RWPE1 (cell line): ENCODE measurements at places on chromosomes 5 and 9.
A peak's percentile ranks its signal among the peaks of the same experiment; 100 is the strongest.

- DNase-seq, result no peak
Observed at GRCh38 chr9:101027733-101028345, 688 bp upstream of the PLPPR1 start.

GRCh38 chr5:6311568-6312501 is 66.5 kb downstream of the MED10 start:
- DNase-seq, result no peak

DNA sequence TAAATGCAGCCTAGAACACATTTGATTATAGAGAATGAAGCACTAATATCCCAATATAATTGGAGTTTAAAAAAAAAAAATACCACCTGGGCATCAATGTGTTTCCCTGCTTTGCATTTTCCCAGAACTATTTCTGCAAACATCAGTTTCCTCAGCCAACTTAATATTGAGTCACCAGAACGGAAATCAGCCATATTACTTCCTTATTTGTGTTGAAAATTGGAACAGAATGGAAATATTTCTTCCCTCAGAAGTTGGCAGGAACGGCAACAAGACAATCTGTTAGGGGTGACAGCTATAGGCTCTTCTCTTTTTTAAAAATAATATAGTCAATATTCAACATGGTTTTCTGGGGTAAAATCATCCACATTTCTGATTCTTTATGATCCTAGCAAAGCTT is 4.0 kb downstream of the MFAP3 start:
- no peak for DNase-seq

- DNase-seq, result peak; percentile 36
Observed at GRCh38 chr9:79028101-79028500, 543.7 kb upstream of the TLE4 start.

DNA sequence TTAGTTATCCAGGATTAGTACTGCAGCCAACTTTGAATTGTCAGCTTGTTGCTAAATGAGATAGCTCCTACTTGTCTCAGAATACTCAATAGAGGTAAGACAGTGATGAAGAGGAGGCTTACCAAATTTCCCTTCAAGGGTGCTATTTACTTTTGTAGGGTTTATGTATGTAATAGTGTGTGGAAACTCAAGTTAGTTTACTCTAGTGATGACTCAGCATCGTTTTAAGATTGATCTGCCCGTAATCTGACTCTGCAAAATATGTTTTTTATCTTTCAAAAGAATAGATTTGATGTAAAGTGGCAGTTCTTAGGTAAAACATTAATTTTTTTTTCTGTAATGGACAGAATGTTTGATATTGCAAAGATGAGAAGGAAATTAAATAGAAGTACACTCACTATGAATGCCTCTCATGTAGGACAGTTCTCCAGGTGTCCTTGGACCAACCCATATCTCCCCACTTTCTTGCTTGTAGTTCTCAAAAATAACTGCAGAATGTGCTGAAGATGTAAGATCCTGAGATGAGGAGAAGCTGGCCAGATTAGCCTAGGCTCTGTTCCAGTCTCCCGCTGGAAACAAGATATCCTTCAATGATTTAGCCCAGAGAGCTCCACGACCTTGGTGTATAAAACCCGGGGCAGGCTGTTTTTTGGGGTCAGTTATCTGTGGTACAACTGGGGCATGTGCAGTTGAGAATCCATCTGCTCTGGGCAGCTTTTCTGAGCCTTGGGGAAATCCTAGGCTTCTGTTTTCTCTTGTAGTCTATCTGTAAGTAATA is 24.4 kb upstream of the MROH2B start:
- DNase-seq, result no peak

DNA sequence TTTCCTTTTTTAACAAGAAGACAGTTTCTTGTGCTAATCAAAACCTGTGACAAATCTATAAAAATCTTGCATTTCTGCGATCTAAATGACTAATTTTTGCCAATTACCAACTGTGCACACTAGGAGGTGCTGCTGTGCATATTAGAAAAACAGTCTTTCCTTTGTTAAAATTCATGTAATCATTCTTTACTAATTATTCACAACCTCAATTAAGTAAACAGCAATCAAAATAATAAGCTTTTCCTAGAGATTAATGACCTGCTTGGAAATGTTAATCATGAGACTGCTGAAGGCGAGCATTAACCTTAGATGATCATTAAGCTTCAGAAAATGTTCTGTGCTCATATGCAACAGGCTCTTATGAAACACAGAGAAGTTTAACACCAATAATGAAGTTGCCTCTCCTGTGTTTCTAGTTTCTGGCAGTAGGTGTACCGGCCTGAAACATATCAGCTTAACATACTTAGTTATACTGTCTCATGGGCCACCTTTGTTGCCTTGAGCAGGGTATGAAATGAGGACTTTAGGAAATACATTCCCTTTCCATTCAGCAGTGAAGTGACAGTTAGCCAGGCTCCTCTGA is 17.7 kb downstream of the RFESD start:
- DNase-seq, result peak; percentile 26

DNA sequence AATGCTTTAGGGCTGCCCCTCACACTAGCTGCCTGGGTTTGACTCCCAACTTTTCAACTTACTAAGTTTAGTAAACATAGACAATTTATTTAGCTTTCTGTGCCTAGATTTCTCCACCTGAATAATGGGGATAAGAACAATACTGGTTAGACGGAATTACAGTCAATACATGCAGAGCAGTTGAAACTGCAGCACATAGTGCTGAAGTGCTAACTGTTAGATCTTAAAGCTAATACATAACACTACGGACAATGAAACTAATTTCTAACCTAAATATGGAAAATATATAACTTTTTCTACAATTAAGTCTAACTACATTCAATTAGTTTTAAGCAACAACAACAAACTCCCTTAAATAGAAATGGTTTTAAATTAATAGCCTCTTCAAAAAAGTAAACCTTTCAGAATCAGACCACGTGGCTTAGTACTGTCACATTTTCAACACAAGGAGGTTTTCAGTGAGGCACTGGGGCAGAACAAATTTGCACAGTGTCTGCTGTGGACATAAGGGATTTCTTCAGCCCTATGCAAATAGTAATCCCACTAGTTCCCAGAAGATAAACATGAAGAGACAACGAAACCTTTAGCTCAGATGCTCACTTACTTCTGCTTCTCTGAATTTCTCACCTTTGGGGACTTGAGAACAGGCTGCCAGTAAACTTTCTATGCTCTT is 293.4 kb downstream of the EDIL3 start:
- no peak for DNase-seq

DNA sequence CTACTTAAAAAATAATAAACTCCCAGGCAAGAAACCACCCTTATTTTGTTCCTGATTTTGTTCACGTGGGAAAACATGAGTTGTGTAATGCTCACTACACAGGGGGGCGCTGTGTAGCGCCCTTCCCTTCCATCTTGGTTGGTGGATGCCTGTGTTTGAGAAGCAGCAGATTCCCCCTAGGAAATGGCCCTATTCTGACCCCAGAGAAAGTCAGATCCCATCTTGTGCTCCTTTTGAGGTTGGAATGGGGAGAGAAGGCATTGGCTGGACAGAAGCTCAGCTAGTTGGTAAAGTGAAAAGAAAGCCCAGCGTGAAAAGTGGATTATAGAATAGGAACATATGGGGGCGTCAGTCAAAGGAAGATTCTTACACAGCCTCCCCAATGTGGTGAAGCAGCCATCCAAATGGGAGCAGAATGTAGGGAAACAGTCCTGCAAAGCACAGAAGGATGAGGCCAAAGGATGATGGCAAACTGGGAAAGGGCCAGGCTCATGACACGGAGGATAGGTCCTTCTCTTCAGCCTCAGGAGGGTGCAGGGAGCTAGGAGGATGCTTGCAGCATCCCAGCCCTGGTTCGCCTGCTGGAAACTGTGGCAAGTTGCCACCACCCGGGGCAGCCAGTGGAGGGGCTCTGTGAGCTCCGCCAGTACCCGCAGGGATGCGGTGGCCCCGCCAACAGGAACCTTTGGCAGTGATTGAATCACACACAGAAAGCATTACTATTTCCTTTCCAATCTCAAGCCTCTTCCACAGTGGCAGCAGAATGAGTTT is 314.2 kb upstream of the DAP start:
- DNase-seq, result no peak

- DNase-seq, result no peak
Observed at GRCh38 chr5:145858959-145859358, 13.9 kb downstream of the GRXCR2 start.

DNA sequence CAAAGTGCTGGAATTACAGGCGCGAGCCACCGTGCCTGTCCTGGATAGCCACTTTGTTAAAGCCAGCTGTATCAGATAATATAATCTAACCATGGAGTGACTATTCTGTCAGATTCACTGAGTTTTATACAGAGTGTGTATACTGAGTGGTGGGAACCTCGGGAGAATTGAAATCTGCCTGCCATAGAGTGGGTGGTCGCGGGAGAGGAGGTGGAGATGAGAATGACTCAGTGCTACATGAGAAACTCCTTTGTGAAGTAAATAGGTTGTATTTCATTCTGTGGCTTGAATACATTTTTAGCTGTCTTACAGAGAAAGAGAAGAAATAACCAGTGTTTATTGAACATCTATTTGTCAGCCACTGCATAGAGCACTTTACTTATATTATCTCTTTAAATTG is 26.4 kb downstream of the ATP6V0E1 start:
- DNase-seq, result no peak
